SK-MEL-5 (cell line): ENCODE measurements at places on chromosomes 4 and X.

DNA sequence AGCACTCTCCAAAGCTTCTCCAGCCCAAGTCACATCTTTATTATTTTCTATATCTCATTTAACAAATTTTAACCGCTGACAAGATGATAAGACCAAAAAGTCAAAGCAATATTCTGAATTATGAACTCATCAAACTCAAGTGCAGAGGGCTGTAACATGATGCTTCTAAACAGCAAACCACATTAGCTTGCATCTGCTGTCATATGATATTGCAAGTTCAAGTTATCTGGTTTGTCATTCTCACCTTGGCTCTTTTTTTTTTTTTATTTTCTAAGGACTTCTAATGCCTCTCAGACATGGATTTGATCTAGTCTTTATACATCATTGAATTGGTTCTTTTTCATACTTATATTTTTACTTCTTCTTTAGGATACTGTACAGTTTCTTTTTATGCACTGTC lies 93.4 kb downstream of the SLC10A7 start:
- DNase-seq: no peak

GRCh38 chr4:52646741-52647140 lies 12.4 kb downstream of the USP46 start:
- no peak for DNase-seq

- DNase-seq: no peak
Observed at GRCh38 chr4:94978904-94979303, 221.1 kb downstream of the BMPR1B start.

DNA sequence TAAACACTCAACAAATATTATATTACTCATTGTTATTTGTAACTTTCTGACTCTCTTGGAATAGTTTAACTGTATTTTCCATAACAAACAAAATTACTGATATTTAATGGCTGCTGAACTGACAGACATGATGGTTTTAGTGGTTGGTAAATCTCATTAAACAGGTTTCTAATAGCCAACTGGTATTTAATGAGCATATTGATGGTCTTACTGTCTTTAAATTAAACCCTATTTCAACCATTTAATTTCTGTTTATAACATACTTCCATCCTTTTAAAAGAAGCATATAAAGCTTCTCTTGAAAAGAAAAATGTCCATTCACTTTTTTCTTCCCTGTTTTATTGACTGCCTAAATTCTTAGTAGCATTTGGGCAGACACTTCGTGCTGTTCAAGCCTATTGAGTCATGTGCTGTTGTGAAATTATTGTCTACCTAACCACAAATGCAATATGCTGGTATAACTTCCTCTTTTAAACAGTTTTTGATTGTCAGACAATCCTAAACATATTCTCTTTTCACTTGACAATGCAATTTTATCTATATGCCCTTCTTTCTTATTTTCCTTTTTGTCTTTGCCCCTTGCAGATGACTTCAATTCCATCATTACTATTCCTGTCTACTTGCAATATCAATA lies 163.9 kb upstream of the SLC7A11 start:
- no peak for DNase-seq
